ENCODE measurements at places on chromosomes 1 and 21.

GRCh38 chr1:172902200-172902599 lies 148.5 kb downstream of the TNFSF18 start:
- no peak for DNase-seq

- DNase-seq, result no peak
Measured at GRCh38 chr1:67393240-67393639, 37.0 kb downstream of the SERBP1 start.

- DNase-seq, result no peak
Measured at GRCh38 chr21:35212393-35213127, 163.5 kb upstream of the RUNX1 start.

GRCh38 chr21:41869771-41870170 lies 9.4 kb downstream of the PRDM15 start:
- no peak for DNase-seq

- no peak for DNase-seq
Measured at GRCh38 chr1:18190598-18190997, 83.0 kb downstream of the IGSF21 start.

GRCh38 chr1:17957588-17958267 lies 149.9 kb upstream of the IGSF21 start:
- DNase-seq, result no peak

- DNase-seq, result no peak
Measured at GRCh38 chr1:199124351-199124750, 485.5 kb downstream of the PTPRC start.

- DNase-seq, result no peak
Measured at GRCh38 chr1:153962088-153963029, 978 bp downstream of the SLC39A1 start.

- no peak for DNase-seq
Measured at GRCh38 chr1:161131523-161132409, 701 bp downstream of the DEDD start.

DNA sequence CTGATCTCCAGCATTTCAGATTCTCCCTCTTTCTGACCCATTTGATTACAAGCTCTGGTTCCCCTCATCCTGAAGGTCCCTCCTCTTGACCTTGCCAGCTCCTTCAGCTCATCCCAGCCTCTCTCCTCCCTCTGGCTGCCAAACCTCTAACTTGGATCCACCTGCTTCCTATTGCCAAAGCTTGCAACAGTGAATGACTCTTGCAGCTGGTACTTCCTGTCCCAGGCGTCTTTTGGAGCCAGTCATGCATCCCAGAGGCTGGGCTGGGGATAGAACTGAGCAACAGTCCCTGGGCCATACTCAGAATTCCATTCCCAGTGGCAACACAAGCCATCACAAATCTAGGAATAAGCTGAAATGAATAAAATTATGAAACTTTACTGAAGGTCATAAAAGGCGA lies 27.7 kb upstream of the SPOCD1 start:
- DNase-seq, result no peak

All from vagina (tissue), 2 donors.